Right kidney (tissue), 9 donors: ENCODE measurements at places on chromosomes 5 and 9.
A peak's percentile ranks its signal among the peaks of the same experiment; 100 is the strongest.

- DNase-seq: peak; percentile 16
These were observed 9.7 kb downstream of the LECT2 start for GRCh38 chr5:135944967-135945560.

GRCh38 chr9:127907867-127908659 lies 8.7 kb upstream of the ST6GALNAC6 start:
- DNase-seq: no peak

- DNase-seq: no peak
These were observed 235.7 kb downstream of the NSG2 start for GRCh38 chr5:174281089-174281760.

GRCh38 chr5:8879248-8879647 lies 666.6 kb downstream of the SEMA5A start:
- DNase-seq: no peak

DNA sequence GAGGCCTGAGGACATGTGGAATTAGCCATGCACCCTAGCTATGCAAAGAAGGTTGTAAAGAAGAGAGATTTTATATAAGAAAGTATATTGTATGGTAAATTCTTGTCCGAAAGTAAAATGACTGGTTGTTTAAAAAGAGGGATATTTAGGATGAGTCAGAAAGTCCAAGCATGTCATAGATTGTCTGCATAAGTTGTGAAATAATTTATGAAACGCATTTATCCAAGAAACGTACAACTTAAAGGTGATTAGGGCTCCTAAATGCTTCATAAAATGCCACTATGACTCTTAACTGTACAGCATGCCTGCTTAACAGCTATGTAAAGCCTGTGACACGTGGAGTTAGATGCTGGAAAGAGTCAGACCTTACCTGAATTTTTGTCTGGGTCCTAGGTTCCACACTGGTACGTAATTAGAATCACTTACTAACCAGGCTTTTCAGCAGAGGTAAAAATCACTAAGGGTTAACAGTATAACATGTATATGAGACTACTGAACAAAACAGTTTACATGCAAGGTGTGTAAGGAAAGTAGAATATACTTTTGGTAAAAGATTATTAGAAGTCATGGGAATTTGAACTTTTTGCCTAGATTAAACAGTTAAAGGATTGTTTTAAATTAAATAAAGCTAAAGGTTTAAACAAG lies 37.0 kb upstream of the ARL15 start:
- no peak for DNase-seq

DNA sequence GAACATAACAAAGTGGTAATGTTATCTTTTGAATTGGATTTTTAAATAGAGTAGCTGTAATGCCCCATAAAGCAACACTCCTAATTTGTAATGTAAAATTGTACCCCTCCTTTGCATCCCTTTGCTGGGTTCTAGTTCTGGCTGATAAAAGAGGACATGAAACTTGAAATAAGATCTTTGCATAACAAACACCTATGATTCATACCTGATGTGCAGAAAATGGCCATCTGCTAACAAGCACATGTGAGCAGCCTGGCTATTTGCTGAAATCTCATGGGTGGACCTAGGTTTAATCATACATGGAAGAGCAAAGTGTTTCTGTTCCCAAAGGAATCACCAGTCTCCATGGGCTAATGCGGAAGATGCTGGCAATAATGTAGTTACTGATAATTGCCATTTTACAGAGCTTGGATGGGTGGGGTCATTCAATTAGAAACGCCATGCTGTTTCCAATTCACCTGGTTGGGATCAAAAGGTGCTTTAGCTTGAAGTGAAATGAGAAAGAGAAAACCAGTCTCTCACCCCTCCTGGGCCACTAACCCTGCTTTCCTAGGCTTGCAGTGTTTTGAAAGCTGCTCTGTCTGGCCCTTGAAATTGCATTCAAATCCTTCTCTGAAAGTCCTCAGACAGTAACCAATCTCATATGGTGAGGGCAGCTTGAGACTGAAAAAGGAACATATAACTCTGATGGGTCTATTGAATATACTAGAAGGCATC lies 585.1 kb downstream of the TLE4 start:
- DNase-seq: peak; percentile 13

DNA sequence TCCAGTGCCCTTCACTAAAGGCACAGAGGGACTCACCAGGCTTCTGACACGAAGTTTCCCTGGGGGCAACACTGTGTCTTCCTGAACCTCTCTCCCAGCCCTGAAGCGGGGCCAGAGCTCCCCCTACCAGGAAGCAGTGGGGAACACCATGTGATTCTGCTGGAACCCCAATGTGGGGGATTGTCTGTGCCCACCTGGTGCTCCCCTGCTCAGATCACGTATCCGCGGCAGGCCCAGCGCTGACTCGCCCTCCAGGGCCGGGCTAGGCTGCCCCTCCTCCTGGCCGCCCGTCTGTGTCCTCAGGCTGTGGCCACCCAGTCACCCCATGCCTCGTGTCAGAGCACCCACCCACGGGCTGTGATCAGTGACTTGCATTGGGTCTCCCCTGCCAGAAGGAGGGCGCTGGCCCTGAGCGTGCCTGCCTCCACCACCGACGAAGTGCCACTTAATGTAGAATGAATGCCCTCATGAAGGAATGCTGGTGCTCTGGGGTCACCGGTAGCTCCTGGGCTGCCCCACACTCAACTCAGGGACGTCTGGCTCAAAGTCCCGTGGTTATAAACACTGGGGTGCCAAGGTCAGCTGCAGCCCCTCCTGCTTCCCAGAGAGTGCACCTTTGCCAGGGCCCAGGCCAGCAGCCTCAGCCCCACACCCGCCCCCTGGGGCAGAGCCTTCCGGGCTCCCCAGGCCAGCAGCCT lies 22.1 kb downstream of the SARDH start:
- DNase-seq: no peak
